ENCODE measurements at places on chromosomes 12 and 14.

DNA sequence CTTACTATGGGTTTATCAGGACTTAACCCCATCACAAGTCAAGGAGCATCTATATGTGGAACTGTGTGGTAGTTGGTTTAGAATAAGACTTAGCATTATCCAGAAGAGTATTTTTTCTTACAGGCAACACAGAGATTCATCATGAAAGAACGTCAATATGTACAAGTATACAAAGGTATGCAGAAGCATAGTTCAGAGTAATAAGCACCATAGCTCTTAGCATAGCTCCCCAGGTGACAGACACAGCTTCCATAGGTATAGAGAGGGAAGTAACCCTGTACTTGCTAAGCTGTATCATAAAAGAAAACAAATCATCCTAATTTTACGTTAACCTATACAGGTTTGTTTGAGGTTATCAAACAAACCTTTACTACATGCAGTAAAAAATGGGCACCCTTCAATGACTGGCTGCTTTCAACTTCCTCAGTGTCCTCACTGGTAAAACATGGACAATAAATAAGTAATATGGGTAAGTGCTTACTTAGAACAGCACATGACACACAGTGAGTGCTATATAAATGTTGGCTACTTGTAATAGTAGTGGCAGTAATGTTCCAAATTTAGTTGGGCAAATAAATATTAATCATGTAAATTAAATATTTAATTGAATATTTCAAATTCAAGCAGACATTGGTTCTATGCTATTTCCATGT, 50.9 kb downstream of the PTPN21 start:
- no peak for DNase-seq

- DNase-seq = no peak
Observed at GRCh38 chr12:2893007-2893406, 2.3 kb downstream of the TULP3 start.

DNA sequence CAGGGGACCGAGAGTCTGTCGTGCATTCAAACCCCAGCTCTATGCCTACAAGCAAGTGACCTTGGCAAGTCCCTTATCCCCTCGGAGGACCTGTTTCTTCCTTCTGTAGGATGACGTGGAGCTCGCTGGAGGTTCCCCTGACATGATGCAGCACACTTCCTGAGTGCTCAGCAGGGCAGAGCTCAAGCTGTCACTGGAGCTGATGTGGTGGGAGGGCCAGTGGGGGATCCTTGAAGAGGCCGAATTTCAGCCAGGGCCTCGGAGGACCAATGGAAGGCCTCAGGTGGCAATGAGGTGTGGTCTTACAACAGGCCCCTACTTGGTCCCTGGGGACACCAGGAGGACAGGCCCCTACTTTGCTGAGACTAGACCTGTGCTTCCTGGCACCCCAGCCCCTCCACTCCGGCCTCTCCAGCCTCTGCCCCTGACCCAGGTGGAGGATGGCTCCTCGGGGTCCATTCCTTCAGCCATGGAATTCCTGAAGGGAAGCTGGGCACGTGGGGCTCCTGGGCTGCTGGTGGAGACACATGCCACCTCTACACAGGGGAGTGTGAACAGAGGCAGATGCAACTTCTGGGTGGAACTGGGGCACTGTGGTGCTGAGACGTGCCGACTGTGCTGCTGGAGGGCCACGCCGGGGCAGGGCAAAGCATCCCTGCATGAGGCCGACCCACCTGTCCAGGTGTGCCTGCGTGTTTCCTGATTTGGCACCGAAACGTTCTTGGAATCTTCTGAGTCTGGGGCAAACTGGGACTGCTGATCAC, 18.7 kb upstream of the KIF26A start:
- DNase-seq = no peak

DNA sequence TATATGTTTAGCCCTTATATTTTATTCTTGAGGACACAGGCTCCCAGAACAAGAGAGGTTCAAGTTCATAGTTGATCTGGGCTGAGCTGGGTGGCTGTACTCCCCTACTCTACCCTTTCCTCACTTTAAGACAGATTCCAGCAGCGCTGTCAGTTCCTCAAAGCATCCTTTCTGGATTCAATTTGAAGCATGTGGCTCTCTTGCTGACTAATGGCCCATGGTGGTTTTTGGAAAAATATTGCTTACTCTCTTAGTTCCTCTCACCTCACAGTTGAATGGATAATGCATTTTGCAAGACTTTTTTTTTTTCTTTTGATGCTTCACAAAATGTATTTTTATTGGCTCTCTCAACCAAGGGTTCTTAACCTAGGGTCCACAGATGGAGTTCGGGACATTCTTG, 4.1 kb downstream of the PELI2 start:
- no peak for DNase-seq

DNA sequence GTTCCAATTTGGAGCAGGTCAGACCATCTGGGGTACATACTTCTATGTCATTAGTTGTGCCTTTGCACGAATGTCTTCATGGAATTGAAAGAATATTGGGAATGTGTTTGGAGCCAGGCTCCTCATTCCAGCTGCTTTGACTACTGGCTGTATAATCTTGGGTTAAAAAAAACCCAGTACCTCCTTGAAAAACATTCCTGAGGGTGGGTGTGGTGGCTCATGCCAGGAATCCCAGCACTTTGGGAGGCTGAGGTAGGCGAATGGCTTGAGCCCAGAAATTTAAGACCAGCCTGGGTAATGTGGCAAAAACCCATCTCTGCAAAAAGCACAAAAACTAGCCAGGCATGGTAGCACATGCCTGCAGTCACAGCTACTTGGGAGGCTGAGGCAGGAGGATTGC, 125.6 kb downstream of the TTC8 start:
- DNase-seq = no peak

DNA sequence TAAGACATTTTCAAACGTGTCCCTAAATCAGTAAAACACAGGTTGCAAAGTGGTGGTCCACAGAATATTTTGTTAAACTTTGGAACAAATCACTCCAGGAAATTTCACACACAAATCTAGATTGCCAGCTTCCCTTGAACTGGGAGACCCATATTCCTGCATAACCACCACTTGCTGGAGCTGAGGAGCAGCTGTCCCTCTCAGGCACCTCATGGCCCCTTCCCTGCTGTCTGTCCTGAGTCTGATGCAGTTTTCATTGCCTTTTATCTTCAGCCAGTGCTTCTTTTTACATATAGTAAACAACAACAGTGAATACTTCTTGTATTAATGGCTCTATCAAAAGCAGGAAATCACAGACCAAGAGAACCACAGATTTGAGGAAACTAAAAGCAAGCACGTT, 289.3 kb downstream of the MED13L start:
- DNase-seq = no peak

- no peak for DNase-seq
Observed at GRCh38 chr14:99441918-99442317, 38.7 kb downstream of the SETD3 start.

GRCh38 chr12:43131301-43131700, 420.7 kb downstream of the ADAMTS20 start:
- DNase-seq = no peak

DNA sequence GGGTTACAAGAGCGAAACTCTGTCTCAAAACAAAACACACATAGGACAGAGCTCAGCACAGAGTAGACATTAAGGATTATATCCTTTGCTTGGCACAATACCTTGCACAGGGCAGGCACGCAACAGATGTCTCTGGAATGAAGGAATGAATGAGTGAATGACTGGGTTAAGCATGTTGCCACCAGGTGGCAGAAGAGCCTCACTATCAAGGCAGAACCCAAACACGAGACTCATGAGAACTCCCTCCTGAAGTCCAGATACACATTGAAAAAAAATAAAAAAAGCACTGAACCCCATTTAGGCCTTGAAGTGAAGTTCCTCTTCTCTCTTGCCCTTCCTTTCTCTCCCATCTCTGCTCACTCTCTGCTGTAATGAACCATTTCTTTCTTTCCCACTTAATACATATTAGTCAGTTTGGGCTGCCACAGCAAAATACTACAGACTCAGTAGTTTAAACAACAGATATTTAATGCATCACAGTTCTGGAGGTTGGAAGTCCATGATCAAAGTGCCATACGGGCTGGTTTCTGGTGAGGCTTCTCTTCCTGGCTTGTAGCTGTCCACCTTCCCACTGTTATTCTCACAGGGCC, 26.6 kb upstream of the LTA4H start:
- peak; percentile 61 for DNase-seq

- no peak for DNase-seq
Observed at GRCh38 chr12:13740149-13740545, 241.3 kb downstream of the GRIN2B start.

DNA sequence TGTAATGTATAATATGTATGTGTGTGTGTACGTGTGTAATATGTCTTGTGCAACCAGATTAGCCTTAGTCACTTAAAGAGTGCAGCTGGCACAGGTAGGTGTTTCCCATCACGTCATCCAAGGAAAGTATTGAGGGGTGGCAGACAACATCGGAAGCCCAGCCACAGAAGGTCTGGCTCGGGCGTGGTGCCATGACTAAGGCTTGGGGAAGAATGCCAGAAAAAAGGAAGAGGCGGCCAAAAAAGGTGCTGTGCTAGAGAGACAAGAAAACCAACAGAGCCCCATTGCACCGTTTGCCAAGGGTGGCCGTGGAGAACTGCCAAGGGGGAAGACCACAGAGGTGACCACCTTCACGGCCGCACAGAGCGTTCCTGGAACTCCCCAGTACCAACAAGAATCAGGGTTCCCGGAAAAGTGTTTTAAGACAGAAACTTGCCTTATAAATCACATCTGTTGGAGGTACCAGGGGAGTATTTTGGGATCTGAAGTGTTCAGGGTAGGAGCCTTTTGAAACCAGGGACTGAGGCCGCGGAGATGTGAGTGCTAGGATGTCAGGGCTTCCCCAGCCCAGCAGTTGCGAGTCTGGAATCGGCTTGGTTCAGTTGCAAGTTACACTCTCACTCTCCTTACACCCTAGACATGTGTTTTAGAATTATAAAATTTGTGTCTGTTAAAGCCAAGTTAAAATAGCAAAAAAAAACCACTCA, 131.2 kb upstream of the DYRK2 start:
- DNase-seq = no peak

GRCh38 chr14:85248881-85249635, 280.9 kb upstream of the FLRT2 start:
- DNase-seq = no peak

GRCh38 chr12:80636832-80637231, 70.6 kb upstream of the MYF6 start:
- DNase-seq = no peak

DNA sequence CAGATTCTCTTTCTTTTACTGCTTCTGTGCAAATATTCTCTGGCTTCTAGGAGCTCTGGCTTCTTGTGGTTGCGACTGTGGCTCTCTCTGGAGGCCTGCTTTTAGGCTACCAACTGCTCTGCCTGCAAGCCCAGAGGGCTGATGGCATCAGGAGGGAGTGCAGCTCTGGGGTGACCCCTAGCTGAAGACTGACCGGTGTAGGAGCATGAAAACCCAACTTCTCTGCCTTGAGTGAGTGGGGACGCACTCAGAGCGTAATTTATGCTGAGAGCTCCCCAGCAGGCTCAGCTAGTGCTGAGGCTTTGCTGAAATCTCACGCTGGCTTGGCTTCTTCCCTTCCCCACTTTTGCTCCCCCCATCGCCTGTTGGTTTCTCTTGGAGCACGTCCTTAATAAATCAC, 29.9 kb upstream of the RBM19 start:
- no peak for DNase-seq

GRCh38 chr12:116266168-116266601, 11.3 kb downstream of the MED13L start:
- DNase-seq = no peak

- no peak for DNase-seq
Observed at GRCh38 chr14:79911744-79912143, 299.6 kb downstream of the DIO2 start.

- DNase-seq = no peak
Observed at GRCh38 chr12:58801986-58802385, 118.3 kb downstream of the LRIG3 start.

DNA sequence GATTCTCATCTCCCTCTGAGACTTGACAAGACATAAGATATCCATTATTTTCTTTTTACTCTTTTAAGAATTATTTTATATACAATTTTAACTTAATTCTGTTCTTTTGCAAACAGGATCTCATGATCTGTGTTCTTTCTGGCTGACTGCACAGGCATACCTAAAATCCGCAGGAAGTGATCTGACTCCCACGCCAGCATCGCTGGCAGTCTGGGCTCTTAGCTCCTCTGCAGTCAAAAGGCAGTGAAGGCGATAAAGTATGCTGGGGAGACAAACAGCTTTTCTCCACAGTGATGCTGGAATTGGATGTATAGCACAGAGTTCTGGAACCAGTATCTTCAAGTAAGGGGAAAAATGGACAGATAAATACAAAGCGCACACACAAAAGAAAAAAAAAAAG, 52.4 kb downstream of the DICER1 start:
- DNase-seq = no peak

GRCh38 chr14:60643463-60644314, 5.6 kb downstream of the SIX1 start:
- DNase-seq = no peak

- peak; percentile 40 for DNase-seq
Observed at GRCh38 chr14:58637040-58637390, 747 bp upstream of the DACT1 start.

GRCh38 chr12:32891956-32892355, 4.6 kb downstream of the PKP2 start:
- DNase-seq = no peak

DNA sequence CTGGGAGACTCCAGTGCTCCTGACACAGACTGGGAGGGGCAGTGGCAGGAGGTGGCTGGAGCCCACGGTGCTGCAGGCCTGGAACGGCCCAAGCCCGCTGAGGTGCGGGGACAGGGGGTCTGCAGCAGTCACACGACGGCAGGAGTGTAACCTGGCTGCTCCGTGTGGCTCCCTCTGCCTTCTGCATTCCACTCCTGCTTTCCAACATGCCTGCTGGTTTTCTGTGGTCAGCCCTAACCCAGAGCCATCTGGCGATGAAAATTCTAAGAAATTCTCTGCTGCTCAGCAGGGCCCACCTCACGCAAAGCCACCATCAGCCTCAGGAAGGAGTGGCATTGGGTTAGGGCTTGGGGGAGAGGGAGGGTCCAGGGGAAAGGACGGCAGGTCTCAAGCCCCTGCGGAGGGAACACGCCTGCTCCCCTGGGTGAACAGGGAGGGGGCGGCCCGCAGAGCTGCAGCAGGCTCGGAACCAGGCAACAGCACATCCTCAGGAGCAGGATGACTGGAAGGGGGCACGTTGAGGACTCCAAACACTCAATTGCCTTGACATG, 5.0 kb upstream of the FBRSL1 start:
- DNase-seq = no peak

DNA sequence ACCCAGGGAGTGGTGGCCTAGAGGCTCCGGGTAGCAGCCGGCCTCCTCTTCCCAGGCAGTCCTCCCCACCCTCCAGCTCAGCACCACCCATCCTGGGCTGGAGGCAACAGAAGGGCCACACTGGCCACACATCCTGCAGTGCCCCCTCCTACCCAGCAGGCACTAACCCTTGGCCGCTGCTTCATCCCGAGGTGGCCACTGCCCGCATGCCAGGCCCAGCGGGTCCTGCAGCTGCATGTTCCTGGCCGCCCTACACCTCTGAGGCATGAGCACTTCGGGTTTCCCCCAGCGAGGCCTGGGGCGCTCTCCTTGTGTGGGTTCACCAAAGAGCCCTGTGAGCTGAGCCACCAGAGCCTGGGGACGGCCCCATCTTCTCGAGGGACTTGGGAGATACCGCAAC, 61.4 kb downstream of the CCNK start:
- DNase-seq = no peak

- no peak for DNase-seq
Observed at GRCh38 chr14:71236487-71236886, 329.2 kb downstream of the PCNX1 start.
